Stimulated activated CD8-positive, alpha-beta memory T cell treated with anti-CD3 and anti-CD28 coated beads, Interleukin-2, amount 100 ng/mL, for 1 hour (primary cell): ENCODE measurements at places on chromosomes 6 and 20.

DNA sequence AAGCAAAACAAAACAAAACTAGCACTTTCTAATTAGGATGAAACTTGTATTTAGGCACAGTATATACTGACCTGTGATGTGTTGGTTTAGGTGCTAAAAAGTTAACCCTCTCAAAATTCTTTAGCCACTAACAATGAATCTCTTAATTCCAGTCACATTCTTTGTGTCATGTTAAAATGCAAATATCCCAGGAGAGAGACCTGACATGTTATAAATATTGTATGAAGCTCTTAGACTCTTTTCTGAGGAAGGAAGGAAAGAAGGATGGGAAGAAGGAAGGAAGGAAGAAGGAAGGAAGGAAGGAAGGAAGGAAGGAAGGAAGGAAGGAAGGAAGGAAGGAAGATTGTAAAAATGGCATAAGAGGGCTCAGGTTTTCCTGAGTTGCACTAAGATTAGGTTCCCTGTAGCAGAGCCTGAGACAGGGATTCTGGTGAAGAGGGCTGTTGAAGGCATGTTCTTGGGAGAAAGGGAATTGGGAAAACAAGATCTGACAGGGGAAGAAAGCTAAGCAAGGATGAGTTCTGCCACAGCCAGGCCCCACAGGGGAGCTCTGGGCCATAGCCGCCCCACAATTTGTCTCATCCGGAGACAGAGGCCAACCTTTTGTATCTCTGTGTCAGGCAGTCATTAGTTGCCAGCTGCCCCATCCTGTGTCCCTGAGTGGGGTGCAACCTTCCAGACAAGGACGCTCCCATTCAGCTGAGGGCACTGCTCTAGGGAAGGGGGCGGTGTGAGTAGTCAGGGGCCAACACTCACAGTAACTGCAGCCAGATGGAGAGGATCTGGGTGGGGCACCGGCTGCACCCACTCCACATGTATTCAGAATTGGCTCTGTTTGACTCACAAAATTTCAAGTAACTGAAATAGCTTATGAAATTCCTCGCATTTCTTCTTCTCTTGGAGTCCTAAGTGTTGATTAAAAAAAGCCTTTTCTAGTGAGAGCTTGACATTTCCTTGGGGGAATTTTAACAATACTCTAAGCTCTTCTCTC, 189.3 kb upstream of the ARG1 start:
- no peak for DNase-seq

DNA sequence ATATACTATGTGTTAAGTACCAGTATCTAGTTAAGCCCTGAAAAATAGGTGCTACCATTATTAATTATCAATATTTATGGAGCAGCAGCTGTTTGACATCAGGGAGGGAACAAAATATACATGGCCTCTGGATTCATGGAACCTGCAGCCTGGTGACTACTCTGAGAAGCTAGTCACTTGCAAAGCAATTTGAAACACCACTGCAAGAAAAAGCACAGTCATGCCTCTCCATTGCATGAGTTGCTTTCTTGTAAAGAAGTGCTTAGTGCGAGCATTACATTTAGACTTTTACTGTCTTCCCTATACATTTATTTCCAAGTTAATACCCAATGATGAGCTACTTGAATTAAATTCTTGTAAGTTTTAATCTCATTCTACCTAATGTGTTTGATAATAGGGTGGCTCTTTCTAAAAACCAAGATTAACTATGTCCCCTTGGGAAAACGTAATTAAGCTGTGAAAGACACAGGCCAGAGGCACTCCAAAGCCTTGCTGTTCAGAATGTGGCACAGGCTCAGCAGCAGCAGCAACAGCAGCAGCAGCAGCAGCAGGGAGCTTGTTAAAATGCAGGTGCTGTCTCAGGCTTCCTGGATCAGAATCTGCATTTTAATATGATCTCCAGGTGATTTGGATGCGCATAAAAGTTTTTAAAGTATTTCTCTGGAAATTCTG, 83.6 kb downstream of the PFDN4 start:
- no peak for DNase-seq

DNA sequence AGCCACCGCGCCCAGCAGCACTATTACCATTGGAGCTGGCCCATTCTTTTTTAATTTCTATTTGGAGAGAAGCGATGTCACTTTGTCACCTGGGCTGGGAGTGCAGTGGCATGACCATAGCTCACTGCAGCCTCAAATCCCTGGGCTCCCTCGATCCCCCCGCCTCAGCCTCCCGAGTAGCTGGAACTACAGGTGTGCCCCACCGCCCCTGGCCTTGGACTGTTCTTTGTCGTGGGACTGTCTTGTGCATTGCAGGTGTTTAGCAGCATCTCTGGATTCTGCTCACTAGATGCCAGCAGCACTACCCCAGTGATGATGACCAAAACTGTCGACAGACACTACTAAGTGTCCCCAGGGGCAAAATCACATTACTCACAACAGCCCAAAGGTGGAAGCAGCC, 80.3 kb downstream of the PRND start:
- DNase-seq: no peak

GRCh38 chr20:51610111-51610510, 67.6 kb upstream of the NFATC2 start:
- no peak for DNase-seq

DNA sequence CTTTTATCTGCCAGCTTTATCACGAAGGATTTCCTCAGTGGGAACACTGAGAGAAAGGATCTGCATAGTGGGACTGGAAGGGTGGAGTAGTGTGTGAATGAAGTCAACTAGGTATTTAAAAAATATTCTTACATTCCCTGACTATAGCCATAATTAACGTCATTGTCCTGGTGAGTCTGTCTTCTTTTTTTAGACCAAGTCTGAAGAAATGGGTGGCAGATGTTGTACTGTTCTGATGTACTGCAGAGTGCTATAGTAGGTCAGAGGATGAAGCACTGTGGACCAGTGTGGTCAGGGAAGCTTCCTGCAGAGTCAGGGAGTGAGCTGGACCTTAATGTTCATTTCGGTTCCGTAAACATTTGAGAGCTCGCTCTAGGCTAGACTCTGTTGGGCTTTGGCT, 11.9 kb downstream of the TULP4 start:
- DNase-seq: no peak

GRCh38 chr6:142316791-142317368, 15.1 kb downstream of the ADGRG6 start:
- DNase-seq: no peak

GRCh38 chr20:15570156-15570555, 1003.1 kb downstream of the KIF16B start:
- DNase-seq: no peak

- no peak for DNase-seq
Measured at GRCh38 chr6:135185483-135185882, 4.4 kb downstream of the MYB start.

DNA sequence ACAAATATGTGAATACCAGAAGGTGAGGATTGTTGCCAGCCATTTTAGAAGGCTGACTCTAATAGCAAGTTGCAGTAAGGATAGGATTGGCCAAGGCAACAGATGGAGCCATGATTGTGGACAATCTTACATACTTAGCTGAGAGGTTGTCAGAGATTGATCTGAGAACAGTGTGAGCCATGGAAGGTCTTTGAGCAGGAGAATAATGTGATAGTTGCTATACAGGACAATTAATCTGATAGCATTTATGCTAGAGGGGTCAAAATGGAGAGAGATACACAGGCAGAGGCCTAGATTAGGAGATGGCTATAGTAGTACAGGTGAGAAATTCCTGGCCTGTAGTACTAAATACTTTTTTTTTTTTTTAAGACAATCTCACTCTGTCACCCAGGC, 23.8 kb downstream of the PPARD start:
- DNase-seq: no peak

DNA sequence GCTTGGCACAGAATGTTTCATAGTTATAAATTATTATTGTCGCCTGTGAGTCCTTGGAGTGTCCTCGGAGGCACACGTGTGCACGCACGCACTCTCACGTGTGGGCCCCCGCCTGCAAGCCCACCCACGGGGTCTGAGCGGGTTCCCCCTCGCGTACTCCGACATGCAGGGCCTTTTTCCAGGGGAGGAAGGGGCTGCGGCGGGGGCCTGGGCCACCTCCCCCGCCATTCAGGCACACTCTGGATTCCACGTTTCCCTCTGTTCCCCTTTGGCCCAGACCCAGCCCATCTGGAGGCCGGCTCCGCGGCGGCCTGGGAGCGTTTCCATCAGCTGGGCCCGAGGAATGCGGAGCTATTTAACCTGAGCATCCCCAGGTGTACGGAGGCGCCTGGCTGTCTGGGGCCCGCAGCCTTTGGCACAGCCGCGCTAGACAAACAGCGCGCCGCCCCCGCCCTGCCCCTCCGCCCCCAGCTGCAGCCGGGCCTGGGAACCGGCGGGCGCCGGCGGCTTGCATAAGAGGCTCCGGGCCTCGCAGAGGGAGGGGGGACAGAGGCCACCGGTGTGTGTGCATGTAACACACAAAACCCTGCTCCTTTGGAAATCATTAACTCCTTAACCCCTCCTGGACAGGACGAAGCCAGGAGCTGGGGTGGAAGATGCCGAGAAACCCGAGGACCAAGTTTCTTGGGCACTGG, 3.3 kb downstream of the ID1 start:
- no peak for DNase-seq

GRCh38 chr6:41049955-41050354, 3.0 kb upstream of the APOBEC2 start:
- DNase-seq: no peak

- no peak for DNase-seq
Measured at GRCh38 chr6:116255246-116255800, 1.4 kb upstream of the TSPYL4 start.

DNA sequence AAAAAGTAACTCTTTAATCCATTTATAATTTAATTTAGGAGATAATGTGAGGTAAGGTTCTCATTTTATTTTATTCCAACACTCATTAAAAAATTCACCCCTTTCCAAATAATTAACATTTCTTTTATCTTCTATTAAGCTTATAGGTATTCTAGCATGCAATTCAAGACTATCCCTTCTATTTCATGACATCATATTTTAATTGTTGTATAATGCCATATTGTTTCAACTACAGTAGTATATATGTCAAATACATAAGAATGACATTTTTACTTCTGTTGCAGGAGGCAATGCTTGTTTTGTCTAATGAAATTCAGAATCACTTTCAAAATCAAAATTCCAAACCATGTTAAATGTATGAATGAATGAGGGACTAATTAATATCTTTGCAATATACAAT, 76.2 kb downstream of the MAFB start:
- no peak for DNase-seq

GRCh38 chr20:38726804-38727606, 2.7 kb downstream of the SLC32A1 start:
- DNase-seq: peak; percentile 21

DNA sequence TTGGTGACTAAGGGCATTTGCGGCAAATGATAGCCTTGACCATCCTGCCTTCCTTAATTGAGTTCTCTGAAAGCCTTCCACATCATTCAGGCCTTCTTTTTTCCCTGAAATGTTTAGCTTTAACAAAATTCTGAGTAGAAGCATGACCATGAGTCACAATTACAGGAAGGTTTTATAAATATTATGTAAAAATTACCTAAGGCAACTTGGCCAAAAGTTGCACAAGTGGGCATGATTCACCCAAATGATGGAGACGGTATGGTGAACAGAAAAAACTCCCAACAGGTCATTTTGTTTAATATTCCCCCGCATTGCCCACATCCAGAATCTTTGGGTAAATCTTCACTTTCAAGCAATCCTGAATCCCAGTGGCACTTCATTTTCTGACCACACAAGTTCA, 37.0 kb downstream of the MC3R start:
- no peak for DNase-seq

GRCh38 chr6:157143890-157144798, 179.2 kb downstream of the TMEM242 start:
- no peak for DNase-seq

DNA sequence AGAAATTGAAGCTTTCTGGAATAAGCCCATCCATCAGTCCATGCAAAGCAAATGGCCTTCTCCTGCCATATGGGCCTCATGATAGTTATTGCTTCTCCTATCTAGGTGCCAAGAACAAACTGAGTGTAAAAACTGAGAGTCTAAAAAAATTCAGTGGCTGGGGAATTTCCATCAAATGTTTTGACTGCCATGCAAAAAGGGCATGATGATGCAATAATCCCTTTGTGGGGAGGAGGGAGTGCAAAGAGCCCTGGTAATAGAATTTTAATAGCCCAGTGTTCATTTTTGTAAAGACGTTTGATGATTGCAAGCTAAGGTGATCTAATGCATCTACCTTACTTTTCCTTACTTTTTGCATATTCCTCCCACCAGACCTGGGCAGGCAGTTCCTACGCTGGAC, 683.7 kb downstream of the EPM2A start:
- DNase-seq: no peak

DNA sequence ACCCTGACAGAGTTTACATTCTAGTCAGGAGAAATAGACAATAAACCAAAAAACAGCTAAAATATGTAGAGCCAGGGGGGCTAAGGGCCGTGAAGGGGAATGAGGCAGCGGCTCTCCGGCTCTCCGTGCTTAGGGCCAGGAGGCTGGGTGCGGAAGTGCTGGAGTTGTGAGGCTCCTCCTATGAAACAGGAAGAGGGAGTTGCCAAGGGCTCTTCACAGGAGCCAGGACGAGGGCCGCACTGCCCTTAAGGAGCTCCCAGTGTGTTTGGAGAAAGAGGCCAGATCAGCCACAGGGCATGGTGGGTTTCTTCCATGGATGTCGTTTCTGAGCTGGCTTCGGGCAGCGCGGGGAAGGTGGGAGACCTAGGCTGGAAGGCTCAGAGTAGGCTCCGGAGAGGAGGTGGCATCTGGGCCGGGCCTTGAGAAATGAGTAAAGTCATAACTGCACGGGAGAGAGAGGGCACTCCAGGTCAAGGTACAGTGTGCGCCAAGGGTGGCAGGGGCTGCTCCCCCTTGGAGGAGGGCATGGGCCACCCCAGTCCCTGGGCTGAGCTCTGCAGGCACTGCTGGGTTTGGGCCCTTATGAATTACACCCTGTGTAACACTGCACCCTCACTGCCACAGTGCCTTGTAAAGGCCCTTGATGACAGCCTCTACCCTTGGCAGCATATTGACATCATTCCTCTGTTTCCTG, 20.8 kb upstream of the MLN start:
- DNase-seq: no peak

- no peak for DNase-seq
Measured at GRCh38 chr6:57040011-57040410, 6.5 kb upstream of the KIAA1586 start.

GRCh38 chr20:8492173-8492572, 360.1 kb downstream of the PLCB1 start:
- DNase-seq: no peak

DNA sequence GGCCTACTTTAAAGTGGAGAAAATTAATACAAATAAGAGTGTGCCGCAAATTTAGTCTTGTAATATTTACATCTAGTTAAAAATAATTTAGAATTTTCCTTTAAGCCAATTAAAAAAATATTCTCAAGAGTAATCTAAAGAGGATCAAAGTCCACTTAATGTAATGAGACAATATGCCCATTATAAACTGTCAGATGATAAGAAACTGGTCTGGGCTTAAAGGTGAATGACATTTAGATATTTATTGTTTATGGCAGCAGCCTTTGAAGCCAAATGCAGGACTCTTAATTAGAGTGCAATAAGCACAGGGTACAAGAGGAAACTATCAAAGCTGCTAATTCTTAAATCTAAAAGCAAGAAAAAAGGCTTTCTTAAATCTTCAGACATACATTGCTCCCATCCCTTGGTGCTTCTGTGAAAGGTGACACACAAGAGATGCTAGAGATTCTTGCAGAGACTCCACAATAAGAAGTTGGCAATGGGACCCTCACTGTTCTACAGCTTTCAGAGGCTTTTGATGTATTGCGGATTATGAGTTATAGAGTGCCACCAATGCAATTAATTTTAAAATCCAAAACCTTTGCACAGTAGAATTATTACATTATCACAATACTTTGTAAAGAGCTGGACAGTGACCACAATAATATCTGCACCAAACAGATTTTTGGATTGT, 116.1 kb downstream of the MAN1A1 start:
- no peak for DNase-seq
